ENCODE measurements at places on chromosomes 16 and 17.
A peak's percentile ranks its signal among the peaks of the same experiment; 100 is the strongest.

DNA sequence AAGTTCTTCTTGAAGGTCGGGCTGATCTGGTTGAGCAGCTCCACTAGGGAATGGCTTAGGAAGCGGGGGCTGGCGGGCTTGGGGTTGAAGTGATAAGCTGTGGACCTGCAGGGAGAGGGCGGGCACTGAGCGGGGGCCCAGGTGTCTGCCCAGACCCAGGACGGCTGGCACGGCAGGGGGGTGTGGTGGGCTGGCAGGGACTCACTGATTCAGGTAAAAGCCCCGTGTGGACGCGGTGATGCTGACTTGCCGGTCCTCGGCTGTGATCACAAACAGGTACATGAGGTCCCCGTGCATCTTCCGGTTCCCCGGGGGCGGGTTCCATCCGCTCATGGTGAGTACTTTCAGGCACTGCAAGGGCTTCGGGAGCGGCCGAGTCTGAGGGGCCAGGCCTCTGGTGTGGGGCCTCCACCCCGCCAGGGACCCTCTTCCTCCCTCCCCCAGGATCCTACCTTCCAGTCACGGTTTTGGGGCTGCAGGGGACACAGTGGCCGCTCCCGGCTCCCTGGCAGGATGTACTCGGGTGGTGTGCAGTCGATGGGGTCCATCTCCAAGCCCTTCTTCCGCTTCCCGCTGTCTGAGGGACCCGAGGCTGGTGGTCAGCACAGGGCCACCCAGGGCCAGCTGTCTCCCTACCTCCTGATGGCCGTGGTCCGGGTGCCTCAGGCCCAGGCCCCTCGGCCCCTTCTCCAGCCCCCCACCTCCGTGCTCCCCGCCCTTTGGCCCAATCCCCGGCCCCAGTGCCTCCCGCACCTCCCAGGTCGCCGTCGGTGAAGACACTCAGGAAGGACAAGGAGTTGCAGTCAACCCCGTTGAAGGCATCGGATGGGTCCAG is 10.2 kb downstream of the CLUH start:
- no peak for DNase-seq

DNA sequence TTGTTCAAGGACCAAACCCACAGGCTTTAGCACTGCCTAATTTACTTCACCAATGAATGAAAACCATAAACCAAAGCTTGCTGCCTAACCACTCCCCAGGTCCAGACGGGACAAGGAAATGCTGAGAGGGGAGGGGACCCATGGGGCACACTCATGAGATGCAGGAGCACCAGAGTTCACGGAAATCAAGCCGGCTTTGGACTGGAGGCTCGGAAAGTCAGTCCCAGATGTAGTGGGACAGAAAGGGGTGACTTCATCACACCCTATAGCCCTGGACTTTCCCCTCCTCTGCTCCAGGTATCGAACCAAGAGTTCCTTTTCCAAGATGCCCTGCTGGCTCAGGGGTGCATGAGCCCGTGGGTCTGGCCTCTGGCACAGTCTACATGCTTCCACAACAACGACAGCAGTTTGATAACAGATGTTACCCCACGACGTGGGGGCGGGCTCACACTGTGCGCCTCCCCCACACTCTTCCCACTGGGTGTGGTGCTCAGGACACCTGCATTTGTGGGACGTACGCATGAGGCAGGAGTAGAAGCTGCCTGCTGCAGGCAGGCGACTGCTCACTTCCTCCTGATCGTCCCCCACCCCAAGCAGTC is 63.2 kb downstream of the AMFR start:
- DNase-seq, result no peak

- peak; percentile 38 for DNase-seq
Observed at GRCh38 chr16:50025537-50025931, 509 bp downstream of the CNEP1R1 start.

- no peak for DNase-seq
Observed at GRCh38 chr16:19804538-19805323, 79.9 kb downstream of the GPRC5B start.

- no peak for DNase-seq
Observed at GRCh38 chr16:5841974-5842373, 744.4 kb upstream of the EEF2KMT start.

DNA sequence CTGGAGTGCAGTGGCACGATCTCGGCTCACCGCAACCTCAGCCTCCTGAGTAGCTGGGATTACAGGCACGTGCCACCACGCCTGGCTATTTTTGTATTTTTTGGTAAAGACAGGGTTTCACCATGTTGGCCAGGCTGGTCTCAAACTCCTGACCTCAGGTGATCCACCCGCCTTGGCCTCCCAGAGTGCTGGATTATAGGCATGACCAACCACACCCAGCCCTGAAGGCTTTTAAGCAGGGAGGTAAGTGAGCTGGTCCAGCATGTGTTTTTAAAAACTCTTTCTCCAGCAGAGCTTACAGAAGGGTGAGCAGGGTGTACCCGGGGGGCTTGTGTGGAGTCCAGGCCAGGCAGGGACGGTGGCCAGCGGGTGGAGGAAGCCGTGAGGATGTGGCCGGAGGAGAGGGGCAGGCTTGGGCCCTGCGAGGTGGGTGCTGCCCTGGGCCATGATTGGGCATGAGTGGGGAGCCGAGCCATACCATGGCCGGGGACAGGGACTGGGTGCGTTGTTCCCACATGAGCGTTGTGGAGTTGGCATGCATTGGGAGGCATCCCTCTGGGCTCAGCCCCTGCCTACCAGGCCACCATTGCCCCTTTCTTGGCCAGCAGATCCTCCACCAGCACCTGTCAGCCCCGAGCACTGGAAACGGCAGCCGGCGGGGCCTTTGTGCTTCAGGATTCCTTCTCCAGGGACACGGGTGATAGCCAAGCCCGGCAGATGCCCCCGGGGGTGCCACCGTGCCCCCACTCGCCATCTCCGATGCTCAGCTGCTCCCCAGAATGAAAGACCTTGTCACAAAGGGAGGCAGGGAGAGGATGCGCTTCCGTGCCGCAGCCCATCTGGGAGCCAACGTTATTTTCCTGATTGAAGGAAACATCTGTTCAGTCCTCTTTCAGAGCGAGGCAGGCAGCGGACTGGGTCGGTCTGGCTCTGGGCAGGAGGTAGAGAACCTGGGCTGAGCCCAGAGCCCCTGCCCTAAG is 64.5 kb downstream of the RAI1 start:
- no peak for DNase-seq

DNA sequence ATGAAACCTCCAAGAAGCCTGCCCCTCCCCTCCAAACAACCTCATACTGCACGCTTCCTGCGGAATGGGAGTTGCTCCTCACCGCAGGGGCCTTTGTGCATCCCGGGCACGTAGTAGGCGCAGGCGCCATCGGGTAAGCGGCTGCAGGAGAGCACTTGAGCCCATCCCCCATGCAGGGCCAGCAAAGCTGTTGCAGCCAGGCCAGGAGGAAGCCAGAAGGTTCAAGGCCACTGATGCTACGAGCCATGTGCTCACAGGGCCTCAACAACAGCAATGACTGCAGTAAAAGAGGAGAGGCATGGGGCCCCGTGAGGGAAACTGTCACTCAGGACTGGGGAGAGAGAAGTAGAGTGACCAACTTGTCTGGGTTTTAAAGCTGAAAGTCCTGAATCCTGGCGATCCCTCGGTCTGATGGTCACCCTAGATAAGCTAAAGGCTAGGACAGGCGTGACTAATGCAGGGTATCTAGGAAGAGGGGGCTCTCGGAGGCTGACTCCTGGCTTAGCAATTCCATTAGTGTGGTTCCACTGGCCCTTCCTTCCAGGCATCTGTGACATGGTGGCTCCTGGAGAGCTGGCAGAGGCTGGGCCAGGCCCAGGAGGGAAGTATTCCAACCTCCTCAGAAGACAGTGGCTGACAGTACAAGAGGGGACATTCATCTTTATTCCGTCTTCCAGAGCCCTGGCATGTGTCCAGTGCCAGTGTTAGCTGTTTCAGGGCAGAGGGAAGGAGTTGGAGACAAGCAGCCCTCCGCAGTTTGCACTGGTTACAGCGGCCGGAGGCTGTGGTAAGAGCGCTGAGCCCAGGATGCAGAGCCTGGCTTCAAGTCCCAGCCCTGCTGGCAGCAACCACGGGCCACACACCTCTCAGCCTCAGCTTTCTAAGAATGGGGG is 20.8 kb downstream of the GOSR2 start:
- peak; percentile 45 for DNase-seq

GRCh38 chr17:45409659-45410076 is 23.0 kb downstream of the ARHGAP27 start:
- no peak for DNase-seq

DNA sequence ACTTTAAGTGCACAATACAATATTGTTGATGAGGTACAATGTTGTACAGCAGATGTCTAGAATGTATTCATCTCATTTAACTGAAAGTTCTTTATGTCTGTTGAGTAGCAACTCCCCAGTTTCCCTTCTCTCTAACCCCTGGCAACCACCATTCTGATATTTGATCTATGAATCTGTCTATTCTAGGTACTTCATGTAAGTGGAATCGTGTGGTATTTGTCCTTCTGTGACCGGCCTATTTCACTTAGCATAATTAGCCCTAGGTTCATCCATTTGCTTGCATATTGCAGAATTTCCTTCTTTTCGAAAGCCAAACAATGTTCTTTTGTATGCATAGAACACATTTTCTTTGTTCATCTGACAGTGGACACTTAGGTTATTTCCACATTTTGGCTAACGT is 10.8 kb downstream of the RGS9 start:
- no peak for DNase-seq

GRCh38 chr17:3896968-3897235 is 4.0 kb upstream of the CAMKK1 start:
- DNase-seq, result no peak

DNA sequence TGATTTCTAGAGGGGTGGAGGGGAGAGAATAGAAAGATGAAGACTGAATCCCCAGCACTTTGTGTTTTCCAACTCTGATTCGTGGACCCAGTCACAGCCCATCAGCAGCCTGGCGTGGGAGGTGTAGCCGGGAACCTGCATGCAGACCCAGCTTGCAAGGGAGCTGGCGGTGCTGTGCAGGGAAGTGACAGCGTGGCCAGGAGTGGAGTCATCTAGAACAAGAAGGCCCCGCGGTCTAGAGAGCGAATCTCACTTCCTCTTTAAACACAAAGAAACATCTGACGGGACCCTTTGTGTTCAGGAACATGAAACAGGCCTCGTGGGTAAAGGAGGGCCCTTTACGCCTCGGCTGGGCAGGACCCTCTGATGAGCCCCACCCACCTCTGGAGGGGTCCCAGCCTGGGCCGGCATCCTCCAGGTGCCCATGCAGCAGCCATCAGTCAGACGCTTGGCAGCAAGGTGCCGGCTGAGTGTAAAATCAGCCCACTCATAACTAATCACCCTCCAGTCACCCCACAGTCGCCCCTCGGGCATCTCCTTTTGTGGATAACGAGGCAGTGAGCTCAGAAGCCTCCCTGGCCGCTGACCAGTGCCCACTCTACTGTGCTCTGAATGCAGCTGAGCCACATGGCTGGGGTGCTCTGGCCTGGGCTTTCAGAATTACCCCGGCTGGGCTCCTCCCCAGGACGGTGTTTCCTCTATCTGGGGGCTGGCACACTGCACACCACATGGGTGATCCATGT is 4.4 kb downstream of the SNAI3 start:
- no peak for DNase-seq

DNA sequence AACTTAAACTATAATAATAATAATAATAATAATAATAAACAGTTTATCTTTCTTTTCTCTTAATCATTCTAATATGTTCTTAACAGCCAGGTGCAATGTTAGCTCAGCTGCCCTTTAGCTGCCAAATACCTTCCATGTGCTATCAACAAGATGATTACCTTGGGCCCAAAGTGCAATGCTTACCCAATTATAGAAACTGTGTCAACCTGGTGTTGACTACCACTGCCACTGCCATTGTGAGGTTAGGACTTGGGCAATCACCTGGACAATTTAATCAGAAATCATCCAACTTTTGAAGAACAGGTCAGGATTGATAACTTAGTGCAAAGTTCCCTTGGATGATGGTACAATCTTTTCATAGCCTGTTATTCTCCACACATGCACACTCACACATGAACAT is 371.8 kb upstream of the SALL1 start:
- no peak for DNase-seq

GRCh38 chr16:86497551-86498021 is 12.7 kb upstream of the FOXF1 start:
- no peak for DNase-seq

DNA sequence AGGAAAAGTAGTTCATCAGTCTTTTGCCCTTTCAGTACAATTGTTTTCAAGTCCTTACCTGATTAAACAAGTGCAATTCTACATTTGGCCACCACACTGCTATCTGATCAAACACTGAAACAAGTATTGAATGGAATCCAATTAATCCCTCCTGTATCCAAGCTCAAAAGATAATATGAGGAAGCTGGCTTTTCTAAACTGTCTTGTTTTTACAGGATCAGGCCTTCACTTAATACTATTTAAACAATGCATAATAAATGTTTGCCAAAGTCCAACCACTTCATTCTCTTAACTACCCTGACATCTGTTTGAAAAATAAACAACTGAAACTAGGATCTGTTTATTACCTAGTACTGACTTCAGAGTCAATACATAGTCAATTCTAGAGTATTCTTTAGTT is 131.6 kb downstream of the MRTFB start:
- peak; percentile 31 for DNase-seq

DNA sequence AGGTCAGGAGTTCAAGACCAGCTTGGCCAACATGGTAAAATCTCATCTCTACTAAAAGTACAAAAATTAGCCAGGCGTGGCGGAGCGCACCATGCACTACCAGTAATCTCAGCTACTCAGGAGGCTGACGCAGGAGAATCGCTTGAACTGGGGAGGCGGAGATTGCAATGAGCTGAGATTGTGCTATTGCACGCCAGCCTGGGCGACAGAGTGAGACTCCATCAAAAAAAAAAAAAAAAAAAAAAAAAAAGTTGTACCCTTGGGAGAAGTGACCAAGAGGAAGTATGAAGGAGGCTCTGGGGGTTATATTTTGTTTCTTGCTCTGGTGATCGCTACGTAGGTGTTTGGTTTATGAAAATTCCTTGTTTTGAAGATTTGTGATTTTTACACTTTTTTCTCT is 66.3 kb downstream of the LITAF start:
- DNase-seq, result no peak

- no peak for DNase-seq
Observed at GRCh38 chr17:56982312-56982711, 4.4 kb downstream of the SCPEP1 start.

DNA sequence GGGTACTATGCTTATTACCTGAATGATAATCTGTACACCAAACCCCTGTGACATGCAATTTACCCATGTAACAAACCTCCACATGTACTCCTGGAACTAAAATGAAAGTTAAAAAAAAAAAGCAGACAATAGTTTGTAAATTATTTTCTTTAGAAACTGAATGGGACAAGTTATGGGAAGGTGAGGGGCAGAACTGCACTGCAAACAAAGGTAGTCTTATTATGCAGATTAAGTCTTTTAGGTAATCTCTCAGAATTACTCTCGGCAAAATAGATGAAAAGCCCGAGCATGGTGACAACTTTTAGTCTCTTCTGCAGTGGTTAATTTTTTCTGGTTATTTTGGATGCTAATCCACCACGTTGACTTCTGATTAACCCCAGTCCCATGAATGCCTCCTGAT is 25.5 kb downstream of the LDAF1 start:
- DNase-seq, result no peak

- no peak for DNase-seq
Observed at GRCh38 chr17:2071455-2072281, 16.8 kb downstream of the HIC1 start.

Data from hepatocyte (in vitro differentiated cells).